ENCODE measurements at places on chromosomes 6 and 20.

DNA sequence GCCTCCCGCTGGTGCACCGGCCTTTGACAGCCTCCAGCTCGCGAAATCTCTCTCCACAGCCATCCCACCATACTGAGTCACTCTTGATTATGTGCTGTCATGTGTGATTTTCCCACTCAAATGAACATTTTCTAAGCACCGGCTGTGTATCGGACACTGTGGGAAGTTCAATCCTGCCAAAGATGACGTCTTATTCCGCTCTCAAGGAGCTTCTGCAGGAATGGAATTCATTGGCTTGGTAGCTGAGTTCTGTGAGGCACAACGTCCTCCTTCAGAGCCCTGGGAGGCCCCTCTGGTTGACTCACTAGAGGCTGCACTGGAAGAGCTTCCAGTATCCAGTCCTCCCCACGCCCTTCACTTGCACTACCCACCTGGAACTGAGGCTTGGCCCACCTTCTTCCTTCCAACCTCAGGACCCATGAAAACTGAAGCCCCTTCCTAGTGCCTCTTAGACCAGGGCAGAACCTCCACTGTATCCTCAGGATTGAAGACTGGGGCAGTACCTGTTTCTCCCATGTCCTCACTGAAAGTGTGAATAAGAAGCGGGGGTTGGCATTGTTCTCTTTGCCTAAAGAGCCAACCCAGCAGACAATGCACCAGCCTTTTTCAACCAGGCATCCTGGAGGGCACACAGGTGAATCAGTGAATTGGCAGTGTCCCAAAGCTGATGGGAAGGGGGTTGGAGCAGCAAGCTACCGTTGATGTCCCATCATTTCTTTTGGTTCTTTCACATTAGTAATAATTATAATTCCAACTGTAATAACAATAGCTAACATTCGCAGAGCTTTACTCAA is 1.7 kb downstream of the UNC5CL start:
- no peak for DNase-seq

- no peak for DNase-seq
Observed at GRCh38 chr6:33315793-33316602, 1.5 kb downstream of the ZBTB22 start.

DNA sequence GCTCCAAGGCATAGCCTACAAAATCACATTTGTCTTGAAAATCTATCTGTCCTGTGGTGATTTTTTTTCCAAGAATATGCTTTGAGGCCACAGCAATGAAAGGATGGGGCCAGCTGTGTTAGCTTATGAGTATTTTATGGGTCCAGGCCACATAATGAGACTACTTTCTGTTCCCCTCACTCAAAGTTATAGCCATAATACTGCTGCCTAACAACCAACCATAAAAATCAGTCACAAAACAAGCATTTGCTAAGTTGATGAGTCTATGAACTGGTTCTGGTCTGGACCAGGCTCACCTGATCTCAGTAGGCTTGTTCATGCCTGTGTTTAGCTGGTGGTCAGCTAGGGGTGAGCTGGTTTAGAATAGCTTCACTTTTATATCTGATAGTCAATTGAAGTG is 192.5 kb upstream of the PLCB4 start:
- DNase-seq, result no peak

GRCh38 chr20:59003836-59004492 is 3.1 kb downstream of the CTSZ start:
- DNase-seq, result no peak

DNA sequence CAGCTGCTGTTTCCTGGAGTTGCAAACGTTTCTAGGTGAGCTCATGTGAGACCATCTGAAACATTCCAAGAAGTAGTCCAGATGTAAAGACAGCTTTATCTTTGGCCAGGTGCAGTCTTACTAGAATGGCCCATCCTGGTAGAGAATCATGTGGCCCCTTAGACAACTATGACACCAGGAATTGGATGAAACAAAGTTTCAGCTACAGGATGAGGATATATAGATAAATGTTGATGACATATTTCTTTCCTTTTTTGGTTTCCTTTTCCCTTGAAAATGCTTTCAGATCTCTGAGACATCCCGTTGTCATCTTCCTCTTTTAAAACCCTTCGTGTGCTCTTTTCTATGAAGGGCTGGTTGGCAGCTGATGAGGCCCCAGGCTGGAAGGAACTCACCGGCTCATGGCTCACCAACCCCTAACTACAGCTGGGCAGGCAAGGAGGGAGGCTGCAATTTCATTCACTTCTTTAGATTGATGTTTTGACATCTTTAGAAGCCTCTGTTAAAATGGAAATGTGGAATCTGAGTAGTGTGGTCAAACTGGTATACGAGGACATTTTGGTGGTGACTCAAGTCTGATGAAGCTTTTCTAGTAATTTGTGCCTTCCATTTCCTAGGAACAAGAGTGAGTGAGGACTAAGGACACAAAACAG is 167.9 kb upstream of the TNFAIP3 start:
- DNase-seq, result peak; percentile 91

DNA sequence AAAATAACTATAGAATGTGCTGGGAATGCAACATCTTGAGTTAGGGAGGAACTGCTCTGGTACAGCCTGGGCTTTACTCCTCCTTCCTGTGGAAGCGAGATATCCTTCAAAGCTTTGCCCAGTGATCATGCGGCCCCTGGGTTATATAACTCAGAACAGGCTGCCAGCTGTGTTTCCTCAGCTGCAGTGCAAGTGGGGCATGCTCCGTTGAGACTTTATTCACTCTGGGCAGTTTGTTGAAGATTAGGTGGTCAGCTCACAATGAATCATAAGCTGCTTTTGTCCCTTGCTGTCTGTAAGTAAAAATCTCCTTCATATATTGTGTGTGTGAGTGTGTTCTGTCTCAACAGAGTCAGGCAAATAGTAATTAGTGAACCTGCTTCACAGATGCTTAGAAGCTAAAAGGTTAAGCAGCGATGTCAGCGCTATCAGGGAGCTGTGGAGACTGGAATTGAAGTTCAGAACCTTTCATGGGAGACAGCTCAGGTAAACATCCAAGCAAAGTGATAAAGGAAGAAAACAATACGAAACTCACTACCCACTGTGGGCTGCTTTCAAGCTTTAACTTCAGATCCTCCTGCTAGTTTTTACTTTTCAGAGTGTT is 688.4 kb downstream of the HTR1B start:
- DNase-seq, result no peak

GRCh38 chr20:11917663-11918062 is at the start of gene BTBD3:
Gene BTBD3, plus strand, starts transcription at chr20:11917893. Its CDS starts 383 bp downstream, at chr20:11918276.
- peak; percentile 7 for DNase-seq

- DNase-seq, result no peak
Observed at GRCh38 chr20:6492271-6493055, 275.0 kb upstream of the BMP2 start.
